Spinal cord (tissue), 10 donors: ENCODE measurements at places on chromosomes 6 and 20.

DNA sequence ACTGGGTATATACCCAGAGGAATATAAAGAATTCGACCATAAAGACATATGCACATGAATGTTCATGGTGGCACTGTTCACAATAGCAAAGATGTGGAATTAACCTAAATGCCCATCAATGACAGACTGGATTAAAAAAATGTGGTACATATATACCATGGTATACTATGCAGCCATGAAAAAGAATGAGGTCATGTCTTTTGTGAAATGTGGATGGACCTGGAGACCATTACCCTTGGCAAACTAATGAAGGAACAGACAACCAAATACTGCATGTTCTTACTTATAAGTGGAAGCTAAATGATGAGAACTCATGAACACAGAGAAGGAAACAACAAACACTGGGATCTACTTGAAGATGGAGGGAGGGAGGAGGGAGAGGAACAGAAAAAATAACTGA is 186.7 kb upstream of the SSTR4 start:
- no peak for DNase-seq

DNA sequence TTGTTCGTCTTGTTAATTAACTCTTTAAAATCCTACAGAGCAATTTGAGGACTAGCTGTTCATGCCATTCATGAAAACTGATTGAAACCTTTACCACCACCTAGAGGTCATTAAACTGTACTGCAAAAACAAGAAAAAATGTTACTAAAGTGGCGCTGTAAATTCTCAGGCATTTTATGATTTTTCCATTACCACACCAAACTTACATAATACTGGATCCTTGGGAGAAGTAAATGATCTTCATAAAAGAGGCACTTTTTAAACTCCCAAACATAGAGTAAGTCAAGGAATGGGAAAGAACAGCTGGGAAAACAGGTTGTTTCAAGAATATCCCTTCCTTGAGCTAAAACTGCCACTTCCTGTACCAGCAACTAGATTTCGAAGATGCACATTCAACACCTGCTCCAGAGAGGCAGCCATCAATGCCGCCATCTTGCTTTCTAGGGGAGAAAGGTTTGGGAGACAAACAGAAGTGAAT is 54.3 kb downstream of the MYLIP start:
- DNase-seq = no peak

DNA sequence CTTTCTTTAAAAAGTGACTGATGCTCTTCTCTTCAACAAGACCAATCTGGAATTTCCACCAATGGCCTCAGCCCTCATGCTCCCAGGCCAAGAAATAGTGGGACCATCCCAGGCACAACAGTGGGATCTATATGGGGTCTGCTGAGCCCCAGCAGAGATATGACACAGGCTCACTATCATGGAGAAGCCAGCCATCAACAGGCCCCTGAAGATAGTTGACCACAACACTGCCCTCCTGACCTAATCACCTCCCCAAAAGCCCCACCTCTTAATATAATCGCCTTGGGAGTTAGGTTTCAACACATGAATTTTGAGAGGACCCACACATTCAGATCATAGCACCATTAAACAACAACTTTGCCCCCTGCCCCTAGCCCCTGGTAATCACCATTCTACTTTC is 16.8 kb upstream of the MCM3 start:
- DNase-seq = no peak

DNA sequence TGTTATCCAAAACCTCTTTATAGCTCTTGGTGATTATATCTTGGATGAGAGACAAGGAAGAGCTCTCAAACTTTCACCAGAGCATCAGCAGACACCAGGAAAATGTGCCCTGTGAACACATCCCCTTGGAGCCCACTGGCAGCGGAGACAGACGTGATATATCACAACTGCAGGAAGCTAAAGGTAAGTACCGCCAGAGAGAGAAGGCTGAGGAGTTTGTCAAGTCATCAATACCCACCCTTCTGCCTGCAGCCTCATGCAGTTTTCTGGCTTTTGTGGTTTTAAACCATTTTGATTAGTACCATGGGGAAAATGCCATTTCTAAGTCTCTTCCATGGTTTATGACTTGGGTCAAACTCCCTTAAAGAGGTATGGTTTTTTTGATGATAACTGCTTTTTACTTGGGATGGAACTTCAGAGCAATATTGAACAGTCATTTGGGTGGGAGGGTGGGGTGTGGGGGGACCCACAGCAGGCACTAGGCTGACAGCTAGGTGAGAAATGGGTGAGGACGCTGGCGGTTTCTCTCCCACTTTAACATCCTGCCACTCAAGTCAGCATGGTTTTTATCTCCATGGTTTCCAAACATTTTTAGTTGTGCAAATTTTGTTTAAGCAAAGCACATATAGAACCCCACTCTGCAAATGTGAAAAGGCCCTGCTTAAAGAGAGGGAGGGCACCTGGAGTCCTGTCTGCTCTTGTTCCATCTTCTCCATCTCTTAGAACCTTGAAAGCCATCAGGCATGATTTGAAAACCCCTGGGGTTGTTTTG is 108.4 kb downstream of the SCML4 start:
- DNase-seq = no peak

DNA sequence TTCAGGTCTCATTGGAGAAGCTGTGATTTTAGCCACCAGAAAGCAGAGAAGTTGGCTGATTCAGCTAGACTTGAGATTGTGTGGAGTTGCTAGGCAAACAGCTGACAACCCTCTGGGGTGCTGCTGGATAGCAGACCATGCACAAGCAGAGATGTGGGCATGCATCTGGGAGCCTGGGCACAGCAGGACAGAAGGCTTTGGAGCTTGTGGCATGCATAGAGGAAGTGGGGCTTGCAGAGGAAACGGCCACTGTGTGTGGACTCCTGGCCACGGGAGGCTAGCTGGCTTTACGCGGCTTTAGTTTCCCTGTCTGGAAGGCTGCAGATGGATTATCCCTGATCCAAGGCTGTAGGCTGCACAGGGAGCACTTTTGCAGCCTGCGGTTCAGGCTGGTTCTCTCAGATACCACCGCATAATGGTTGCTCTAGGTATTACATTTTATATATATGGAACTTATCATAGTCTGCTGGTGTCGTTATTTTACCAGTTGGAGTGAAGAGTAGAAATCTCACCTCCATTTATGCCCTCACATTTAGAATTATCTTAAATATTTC is 10.4 kb downstream of the ZNF831 start:
- DNase-seq = peak; percentile 14

DNA sequence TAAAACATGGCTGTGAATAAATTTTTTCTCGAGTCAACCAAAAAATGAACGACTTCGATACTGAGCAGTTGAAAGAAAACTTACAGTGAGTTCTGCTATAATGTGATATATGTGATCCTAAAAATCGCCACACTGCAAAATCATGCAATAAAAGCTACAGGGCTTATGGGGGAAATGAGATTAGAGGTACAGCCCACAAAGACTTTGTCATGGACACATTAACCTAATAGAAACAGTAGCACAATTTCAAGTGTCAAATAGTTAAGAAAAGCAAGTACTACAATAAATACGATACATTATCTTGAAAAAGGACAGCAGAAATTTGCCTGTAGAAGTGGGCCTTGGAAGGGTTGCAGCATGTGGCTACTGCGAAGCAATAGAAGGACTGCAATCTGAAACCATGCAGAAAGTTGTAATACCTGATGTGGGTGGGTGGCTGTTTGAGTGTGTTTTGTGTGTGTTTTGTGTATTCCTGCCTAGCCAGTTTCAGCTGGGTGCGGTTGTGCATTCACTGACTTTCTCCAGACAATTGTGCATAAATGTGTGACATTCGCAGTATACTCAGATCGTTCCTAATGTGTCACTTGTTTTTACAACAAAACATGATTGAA is 79.1 kb downstream of the RPP40 start:
- DNase-seq = no peak

DNA sequence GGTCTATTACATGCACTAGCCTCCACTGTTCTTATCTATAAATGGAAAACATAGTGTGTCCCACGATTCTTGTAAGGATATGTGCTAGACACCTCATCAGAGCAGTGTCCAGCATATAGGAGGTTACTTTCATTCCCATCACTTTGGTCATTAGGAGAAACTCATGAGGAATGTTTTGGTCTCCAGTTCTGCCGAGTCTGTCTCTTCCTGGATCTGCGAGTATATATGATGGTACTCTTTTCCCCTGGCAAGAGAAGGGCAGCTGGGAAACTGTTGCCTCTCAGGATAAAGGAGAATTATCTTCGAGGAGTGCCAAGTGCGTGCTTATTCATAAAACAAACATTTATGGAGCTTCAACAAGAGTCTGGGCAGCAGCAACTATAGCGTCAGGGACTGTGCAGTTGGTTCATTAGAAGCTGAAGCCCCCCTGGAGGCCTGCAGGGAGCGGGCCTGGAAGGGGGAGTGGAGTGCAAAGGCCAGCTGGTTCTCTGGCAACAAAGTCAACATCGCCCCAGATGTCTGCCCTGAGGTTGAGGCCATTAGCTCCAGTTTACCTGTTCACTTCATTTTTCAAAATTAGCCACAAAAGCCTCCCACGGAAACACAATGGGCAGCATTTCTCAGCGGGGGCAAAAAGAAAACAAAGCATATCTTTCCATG is 811.9 kb downstream of the MAFB start:
- no peak for DNase-seq

GRCh38 chr6:52635049-52635577 is 35.8 kb upstream of the TMEM14A start:
- DNase-seq = no peak

DNA sequence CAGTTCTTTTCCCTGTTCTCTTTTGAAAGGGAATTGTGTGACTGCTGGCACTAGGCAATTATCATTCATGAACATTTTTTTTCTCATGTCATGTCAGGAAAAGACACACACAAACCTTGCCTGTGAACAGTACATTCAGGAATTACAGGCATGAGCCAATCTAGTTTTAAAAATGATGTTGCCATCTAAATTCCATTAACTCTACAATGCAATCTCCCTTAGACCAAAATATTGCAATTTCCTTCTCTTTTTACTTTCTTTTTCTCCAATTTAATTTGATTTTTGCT is 127.5 kb upstream of the STMND1 start:
- DNase-seq = no peak

DNA sequence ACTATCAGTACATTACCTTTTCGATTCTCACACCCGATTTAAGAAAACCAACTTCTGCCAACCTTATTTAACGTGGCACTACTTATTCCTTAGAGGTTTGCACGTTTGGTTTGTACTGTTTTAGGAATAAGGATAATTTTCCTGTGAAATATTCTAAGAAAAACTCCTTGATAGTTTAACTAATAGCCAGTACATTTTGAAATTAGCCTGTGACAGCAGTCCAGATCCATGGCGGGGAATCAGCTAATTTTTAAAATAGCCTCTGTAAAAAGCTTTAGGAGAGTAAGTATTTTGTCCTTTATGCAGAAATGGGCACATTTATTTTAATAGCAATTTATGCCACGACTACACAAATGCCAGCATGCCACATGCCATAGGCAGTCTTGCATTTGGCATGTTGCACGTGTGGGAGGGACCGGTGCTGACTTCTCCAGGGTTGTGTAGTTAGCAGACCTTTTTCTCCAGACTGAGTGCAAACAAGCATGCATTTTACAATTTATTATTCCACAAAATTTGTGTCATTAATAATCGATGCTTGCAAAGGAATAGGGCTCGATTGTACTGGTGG is 6.2 kb downstream of the FOXC1 start:
- no peak for DNase-seq

GRCh38 chr6:154111025-154111424 is 72.0 kb downstream of the OPRM1 start:
- DNase-seq = no peak

DNA sequence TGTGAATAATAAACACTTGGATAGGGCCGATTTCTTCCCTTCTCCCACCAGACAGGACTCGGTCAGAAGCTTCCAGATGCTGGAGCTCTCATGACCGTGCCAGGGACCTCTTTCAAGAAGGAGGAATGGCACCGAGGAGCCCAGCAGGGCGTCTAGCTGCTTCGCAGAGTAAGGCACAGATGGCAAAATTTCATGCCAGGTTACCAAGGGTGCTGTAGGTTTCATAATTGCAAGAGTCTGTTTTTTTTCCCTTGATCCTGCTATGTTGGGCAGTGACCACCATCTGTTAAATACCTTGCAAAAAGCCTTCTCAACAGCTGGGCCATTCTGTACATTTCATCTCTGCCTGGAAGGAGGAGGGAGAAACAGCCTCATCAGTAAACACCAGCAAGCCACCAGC is 111.8 kb downstream of the EDN3 start:
- DNase-seq = no peak

- DNase-seq = no peak
These were observed 1.3 kb upstream of the SDCBP2 start for GRCh38 chr20:1330075-1330830.

DNA sequence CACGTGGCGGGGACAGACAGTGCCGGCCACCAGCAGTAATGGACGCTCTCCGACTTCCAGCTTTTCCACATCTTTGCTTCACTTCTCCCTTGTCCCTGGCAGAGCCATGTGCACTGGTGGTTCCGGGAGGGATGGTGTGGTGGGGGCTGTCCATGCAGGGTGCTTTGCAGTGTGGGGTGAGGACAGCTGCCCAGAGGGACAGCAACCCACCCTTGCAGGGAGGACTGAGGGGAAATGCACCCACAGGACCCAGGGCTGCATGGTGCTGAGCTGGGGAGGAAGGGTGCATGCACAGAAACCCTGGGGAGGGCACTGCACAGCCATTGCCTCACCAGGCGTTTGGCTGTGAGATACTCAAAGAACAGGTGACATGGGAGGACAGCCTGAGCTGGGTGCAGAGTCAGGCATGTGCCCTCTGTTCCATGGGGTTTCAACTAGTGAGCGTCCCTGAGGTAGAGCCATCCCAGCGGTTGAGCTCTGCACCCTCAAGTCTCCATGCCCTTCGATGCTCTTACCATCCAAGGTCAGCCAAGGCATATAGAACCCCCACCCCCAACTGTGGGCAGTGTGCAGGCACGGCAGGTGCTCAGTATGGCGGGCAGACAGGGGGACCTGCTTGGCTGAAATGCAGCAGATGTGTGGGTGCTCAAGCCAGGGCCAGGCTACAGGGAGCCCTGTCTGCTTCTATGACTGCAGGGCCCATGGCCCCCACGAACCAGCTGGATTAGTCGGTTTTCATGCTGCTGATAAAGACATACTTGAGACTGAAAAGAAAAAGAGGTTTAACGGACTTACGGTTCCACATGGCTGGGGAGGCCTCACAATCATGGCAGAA is 239.7 kb downstream of the TTLL2 start:
- no peak for DNase-seq

DNA sequence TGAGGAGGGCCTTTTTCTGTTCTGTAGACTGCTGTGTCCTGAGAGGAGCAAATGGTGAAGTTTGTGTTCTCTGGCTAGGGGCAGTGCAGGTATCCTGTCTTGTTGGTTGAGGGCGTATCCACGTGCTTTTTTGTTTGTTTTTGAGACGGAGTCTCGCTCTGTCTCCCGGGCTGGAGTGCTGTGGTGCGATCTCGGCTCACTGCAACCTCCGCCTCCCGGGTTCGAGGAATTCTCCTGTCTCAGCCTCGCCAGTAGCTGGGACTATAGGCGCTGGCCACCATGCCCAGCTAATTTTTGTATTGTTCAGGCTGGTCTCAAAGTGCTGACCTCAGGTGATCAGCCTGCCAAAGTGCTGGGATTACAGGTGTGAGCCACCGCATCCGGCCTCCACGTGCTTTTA is 10.8 kb upstream of the PXDC1 start:
- DNase-seq = no peak

- peak; percentile 55 for DNase-seq
These were observed 67.3 kb downstream of the ATP9A start for GRCh38 chr20:51700809-51701285.

GRCh38 chr6:110358553-110359160 is 508 bp upstream of the METTL24 start:
- DNase-seq = no peak

- DNase-seq = no peak
These were observed 654.8 kb downstream of the UTRN start for GRCh38 chr6:144939921-144940320.
